ENCODE measurements at places on chromosomes 3 and 15.

GRCh38 chr15:86842199-86842598, 762.5 kb downstream of the AGBL1 start:
- no peak for DNase-seq

GRCh38 chr15:68639926-68640600, 61.3 kb downstream of the CORO2B start:
- no peak for DNase-seq

- DNase-seq = no peak
Measured at GRCh38 chr3:112467539-112467938, 31.7 kb downstream of the BTLA start.

DNA sequence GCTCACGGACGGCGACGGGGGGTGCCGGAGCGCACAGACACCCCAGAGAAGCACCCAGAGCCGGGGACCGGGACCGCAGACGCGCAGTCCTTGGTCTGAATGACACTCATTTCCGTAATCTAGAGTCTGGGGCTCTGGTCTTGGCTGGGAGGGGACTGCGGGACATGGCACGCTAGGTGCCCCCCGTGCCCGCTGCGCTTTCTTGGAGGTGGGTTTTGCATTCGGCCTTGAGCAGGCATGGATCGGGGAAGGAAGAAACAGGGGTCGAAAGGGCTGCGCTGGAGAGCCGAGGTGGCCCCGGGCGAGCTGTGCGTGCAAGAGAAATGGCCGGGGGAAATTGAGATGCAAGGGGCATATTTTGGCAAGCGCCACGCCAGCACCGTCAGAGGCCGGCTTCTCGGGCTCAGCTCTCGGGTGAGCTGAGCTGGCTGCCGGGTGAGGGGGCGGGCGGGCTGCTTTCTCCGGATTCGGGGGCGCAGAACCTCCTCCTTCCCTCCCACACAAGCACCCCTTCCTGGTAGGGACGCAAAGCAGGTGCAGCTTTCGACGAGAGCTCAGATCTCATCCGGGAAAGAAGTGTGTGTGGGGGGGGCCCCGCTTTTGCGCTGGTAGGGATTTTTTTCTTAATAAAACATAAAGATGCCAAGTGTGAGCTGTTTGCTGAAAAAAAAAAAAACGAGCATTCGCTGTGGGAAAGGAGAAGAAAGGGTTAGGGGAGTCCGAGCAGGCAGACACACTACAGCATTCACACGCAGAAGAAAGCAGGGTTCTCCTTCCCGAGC, 963 bp upstream of the NTRK3 start:
- no peak for DNase-seq

Measured in activated T-cell treated with anti-CD3 and anti-CD28 coated beads for 4 hours (primary cell).